Stimulated activated CD8-positive, alpha-beta memory T cell treated with anti-CD3 and anti-CD28 coated beads, Interleukin-4, amount 100 ng/mL, for 1 hour (primary cell): ENCODE measurements at places on chromosomes 7 and 10.

- DNase-seq, result no peak
Measured at GRCh38 chr7:37405603-37406122, 43.0 kb downstream of the ELMO1 start.

GRCh38 chr10:61542596-61542995 is 89.4 kb upstream of the TMEM26 start:
- DNase-seq, result no peak

DNA sequence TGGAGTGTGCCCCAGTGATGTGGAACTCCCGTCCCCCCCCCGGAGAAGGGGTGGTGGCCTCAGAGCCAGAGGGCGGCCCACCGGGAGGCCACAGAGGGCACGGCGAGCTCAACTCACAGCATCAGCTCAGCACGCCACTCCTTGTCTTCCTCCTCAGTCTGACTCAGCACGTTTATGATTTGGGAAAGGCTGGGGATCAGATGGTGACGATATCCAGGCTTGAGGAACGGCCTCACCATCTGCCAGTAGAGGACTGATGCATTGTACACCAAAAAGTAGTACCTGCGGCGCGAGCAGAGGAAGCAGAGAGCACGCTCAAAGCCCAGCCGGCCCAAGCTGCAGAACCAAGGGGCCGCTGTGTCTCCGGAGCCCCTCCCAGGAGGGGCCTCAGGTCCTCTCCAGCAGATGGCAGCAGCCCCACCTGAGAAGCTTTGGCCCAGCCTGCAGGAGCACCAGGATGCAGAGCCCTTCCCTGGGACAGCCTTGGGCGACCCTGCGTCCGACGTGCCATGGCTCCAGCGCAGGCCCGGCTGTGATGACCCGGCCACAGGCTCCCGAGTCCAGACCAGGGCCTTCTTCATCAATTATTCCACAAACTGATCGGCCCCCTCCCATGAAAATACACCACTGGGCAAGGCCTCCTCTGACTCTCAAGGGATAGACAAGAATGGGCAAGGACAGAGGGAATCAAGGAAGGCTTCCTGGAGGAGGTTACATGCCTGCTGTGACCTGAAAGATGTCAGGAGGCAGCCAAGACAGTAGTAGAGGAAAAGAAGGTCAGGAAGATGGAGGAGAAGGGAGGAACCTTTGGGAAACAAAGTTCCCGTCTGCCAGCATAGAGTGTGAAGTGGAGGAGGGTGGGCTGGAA is 3.7 kb downstream of the CFAP46 start:
- DNase-seq, result no peak

- no peak for DNase-seq
Measured at GRCh38 chr7:43463401-43463980, 119.4 kb upstream of the STK17A start.

GRCh38 chr10:123967626-123968243 is 76.1 kb upstream of the CPXM2 start:
- no peak for DNase-seq

DNA sequence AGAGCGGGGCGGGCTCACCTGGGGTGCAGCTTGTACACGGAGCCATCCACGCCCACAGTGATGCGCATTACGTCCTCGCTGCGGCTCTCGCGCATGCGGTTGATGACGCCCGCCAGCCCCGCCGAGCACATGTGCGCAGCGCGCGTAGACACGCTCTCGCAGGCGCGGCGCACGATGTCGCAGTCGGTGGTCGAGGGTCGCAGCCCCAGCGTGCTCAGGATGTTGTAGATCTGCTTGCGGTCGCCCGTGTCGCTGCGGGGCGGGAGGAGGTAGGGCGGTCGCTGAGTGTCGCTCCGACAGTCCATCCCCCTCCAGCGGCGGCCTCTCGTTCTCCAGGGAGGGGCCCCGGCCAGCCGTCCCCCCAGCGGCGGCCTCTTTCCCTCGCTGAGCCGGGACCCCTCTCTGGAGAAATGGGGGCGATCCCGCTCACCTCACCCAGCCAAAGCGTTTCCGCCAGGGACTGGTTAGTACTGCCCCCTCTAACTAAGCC is 4.4 kb upstream of the MYL7 start:
- peak; percentile 9 for DNase-seq

DNA sequence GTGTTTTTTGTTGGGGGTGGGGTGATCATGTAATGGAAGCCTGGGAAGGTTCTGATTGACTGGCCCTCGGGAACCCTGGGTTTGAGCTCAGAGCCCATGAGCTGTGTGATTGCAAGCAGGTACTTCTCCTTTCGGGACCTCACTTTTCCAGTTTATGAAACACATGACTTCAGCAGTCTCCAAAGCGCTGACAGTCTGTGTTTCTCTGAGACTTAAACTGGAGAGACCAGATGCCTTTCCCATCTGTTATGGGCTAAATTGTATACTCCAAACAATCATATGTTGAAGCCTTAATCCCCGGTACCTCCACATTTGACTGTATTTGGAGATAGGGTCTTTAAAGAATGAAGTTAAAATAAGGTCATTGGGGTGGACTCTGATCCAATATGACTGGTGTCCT is 493.6 kb downstream of the GALNT17 start:
- DNase-seq, result no peak

- DNase-seq, result no peak
Measured at GRCh38 chr10:57786850-57787750, 480.6 kb downstream of the IPMK start.

DNA sequence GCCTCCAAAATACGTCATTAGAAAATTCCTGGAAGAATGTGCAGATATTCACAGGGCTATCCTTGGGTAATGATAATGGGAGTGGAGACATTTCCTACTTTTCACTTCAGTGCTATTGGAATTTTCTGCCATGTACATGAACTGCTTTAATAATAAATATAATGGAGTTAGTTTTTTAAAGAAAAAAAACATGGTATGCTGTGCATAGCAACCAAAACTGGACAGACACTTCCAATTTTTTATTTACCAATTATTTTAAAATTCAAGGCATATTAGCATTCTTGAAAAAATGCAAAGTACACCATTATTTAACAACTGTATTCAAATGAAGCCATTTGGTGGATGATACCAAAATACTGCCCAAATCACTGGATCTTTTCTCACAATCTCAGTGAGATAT is 3.3 kb downstream of the XRCC2 start:
- DNase-seq, result no peak

- no peak for DNase-seq
Measured at GRCh38 chr7:113722006-113722405, 196.8 kb downstream of the PPP1R3A start.

DNA sequence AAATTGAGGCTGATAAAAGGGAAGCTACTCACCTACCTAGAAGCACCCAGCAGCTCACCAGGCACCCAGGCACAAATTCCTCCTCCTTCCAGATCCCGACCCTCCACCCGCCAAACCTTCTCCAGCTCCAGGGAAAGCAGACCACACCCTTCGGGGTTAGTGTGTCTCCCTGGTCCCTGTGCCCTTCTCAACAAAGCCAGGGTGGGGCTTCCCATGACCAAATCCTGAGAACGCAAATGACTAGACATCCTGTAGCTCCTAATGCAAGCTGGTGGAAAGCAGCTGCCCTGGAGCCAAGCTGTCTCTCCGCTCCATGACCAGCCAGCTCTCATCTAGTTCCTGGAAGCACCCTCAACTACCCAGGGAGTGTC is 4.4 kb downstream of the TBX20 start:
- no peak for DNase-seq
